ENCODE measurements at places on chromosomes 13 and 19.

- no peak for DNase-seq
These were observed 279.6 kb downstream of the PCDH20 start for GRCh38 chr13:61136093-61136492.

GRCh38 chr19:50718255-50719118 is 1.1 kb downstream of the SHANK1 start:
- DNase-seq, result no peak

DNA sequence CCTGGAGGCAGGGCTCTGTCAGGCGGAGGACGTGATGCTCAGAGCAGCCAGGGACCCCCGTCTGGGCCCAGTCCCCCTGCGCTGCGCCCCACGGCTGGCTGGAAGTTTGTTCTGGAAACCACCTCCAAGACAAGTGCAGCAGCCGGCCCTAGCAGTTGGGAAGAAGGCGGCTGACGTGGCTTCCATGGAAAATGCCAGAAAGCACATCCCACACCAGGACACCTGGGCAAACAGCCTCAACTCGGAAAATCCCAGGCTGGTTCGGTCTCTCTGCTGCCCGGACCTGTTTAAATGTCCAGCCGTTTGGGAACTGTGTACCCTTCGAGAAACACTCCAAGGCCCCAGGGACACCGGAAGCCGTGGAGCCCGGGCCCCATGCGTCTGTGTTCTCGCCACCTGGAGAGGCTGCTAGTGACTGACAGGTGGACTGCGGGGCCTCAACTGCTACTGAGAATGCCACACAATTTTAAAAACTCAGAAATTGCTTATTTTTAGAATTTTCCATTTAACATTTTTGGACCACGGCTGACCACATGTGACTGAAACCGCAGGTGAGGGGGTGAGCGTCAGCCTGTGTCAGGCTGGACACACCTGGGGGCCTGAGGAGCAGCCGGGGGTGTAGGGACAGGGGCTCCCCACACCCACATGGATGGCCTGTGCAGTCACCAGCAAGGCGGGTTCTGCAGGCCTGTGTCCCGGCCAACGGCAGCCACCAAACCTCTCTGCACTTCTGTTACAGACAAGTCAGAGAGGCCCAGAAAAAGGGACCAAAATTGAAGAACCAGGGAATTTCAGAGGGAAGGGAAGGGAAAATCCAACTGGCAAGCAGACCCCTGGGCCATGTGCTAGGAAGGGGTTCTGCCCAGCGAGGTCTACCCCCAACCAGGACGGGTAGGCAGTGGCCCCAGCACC is 31.7 kb downstream of the RASA3 start:
- no peak for DNase-seq

GRCh38 chr13:101127741-101128353 is 288.5 kb downstream of the NALCN start:
- no peak for DNase-seq

- no peak for DNase-seq
These were observed 154.3 kb downstream of the SIPA1L3 start for GRCh38 chr19:38061294-38061693.

DNA sequence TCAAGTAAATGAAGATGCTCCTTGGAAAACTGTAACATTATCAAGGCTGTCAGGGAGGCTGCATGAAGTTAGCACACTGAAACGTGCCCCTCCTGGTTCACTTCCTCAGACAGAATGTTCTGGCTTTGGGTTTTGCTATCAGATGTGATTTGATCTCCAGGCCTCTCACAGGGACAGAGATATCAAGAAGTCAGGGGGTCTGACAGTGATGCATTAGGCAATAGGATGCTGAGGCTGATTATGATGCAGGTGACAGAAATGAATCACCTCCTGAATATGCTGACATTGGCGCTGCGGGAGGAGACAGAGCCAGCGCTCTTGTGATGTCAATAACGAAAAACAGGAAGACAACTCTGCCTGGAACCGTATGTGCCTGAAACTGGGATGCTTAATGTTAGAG is 278.5 kb downstream of the DCT start:
- no peak for DNase-seq

- no peak for DNase-seq
These were observed 64.0 kb downstream of the ANKRD10 start for GRCh38 chr13:110850840-110851239.

DNA sequence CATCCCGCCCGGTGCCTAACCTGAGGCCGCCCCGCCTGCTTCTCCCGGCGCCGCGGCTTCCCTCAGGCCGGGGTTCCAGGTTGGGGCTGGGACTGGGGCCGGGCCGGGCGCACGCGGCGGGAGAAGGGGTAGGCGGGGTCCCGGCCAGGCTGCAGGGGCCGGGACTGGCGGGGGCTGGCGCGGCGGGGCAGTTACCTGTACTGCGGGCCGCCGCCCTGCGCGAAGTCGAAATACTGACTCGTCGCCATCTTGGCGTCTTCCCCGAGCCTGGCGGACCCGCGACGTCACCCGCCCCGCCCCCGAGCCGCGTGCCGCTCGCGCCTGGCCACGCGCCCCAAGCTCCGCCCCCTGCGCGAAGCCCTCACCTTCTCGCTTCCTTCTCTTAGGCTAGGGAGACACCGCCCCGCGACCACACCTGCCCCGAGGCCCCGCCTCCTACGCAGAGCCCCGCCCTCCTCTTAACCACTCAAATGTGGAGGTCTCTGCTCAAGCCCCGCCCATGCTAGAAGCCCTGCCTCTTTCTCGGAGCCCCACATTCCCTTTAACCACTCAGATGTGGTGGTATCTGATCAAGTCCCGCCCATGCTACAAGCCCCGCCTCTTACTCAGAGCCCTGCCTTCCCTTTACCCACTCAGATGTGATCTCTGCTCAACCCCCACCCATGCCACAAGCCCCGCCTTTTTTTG is at the start of gene ZFR2:
TSS of gene ZFR2 (minus strand) at position 269 of the 687 bp plus-strand sequence. CDS start at position 248, 21 bp downstream.
- no peak for DNase-seq

DNA sequence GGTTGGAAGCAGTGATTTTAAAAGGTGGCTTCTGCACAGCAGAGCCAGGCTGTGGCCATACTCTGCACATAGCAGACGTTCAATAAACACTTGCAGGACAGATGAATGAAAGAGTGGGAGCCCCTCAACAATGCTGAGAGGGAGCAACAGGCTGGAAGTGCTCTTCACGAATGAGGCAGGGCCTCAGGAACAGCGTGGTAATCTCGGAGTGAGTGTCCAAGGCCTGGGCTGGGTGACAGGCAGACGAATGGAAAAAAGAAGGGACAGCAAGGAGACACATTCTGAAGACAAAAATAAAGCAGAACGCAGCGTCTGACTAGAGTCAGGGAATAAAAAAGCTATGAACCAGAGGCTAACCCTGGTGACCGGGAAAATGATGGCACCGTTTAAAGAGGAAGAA is 11.1 kb downstream of the GJA3 start:
- DNase-seq, result no peak

DNA sequence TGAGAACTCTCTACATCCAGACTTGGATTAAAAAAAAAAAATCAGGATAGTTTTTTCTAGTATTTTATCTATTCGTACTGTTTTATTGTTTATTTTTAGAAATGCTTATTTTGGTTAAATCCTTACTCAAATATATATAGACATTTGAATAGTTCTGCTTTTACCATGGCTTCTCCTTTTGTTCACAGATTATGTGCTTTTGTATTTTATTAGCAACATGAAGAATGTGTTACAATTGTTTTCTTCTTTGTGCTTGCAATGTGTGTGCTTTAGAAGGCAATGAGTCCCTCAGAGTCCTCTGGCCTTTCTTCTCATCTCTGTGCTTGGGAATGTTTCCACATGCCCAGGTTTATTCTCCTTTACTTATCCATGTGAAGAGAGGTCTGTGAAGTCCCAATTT is 324.0 kb downstream of the KCNRG start:
- no peak for DNase-seq

DNA sequence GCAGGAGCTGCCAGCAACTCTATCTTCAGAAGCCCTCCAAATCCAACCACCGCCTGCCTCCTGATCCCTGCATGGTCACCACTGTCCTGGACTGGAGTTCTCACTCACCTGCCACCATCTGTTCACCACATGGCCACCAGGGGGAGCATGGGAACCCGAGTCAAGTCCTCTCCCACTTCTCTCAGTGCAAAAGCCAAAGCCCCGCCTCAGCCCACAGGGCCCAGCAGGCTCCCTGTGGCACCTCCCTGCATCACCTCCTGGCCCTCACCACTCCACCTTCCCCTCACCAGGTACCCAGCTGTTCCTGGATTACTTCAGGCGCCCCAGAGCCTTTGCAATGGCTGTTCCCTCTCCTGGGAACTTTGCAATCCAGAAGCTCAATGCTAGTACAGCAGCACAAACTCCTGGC is 5.3 kb downstream of the DHPS start:
- no peak for DNase-seq

DNA sequence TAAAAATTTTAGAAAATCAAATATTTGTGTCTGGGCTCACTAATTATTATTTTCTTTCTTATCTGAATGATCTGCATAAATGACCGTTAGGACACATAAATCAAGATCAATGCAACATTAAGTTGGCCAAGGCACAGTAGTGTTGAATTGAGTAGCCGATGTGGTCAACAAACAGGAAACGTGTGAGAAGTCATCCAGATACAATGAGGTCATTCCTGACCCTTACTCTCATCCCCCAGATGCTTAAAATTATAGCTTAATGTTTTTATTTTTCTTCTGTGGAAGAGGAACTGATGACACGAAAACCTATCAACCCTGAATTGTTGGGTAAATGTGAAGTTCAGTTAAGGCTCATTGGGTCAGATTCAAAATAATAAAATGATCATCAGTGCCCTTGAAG is 222.9 kb downstream of the RFC3 start:
- DNase-seq, result no peak

DNA sequence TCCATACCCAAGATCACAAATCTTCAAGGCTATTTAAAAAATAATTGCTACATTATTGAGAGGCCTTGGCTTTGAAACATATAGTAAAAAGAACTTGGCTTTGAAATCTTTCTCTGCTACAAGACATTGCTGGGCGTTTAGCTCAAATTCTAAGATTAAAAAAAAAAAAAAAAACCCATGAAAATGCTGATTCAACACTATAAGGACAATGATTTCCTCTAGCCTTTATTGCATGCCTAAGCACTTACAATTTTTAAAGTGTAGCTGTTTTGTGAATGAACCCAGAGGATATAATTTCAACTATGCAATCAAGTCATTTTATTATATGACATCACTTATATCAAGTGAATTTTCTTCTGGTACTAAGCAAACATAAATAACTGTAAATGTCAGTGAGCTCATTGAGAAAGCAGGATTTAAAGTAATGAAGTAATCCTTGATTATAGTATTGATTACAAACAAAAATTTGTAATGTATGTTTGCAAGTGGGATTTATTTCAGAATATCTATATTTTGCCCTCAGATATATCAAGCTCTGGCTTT is 340.0 kb upstream of the GPC6 start:
- DNase-seq, result no peak

GRCh38 chr13:76038920-76039716 is 403.0 kb downstream of the LMO7 start:
- DNase-seq, result no peak

DNA sequence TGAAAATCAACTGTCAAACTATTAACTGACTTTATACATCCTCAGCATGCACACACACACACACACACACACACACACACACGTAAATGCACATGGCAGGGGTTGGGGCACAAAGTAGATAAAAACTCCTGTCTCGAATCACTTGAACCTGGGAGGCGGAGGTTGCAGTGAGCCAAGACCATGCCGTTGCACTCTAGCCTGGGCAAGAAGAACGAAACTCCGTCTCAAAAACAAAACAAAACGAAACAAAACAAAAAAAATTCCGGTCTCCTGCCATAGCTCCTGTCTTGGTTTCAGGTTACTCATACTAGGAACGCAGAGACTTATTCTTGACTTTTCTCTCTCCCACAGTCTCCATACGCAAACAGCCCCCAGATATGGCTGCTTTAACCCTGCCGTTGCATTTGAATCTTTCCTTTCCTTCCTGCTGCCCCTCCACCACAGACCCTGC is 148.9 kb downstream of the SHISA2 start:
- DNase-seq, result no peak

DNA sequence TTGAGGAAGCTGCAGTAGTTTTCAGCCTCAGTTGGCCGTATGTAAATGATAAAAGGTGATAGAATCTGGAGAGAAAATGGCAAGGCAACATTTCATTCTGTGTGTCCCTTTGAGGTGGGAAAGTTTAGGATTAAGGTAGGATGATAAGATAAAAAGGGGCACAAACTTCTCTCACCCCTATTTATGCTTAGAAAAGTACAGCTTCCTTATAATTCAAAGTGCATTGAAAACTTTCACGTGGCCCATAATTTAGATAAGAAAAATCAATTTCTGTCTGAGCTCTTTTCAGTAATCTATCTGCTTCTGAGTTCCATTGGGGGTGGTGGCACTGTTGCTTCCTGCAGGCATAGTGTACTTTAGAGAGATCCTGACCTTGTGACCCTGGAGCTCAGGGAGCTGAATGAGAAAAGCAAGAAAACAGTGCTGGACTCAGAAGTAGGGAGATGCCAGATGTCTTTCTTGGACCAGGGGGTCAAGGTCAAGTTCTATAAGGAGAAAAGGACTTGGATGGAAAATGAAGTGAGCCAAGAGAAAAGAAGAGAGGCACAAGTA is 187.3 kb downstream of the NDFIP2 start:
- DNase-seq, result no peak

DNA sequence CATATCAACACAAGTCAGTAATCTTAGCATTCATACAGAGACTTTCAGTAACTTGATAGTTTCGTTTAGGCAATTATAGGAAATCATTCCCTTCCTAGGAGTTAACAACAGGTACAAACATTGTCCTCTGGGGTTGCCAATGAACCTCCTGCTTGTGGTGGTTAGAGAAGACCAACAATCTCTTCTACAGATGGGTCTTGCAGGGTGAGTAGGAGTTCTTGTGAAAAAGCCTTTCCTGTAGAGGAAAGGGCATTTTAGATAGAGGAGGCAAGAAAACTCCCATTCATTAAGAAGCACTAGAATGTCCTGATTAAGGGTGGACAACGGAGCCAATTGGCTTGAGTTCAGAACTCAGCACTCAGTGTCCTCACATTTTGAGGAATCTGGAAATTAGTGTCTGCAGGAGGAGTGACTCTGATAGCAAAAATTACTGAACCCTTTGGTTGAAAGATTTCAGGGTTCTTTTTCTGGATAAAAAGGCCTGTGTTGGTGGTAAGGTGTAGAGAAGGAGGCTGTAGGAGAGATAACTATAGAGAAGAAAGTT is 4.2 kb downstream of the WDFY2 start:
- DNase-seq, result no peak

DNA sequence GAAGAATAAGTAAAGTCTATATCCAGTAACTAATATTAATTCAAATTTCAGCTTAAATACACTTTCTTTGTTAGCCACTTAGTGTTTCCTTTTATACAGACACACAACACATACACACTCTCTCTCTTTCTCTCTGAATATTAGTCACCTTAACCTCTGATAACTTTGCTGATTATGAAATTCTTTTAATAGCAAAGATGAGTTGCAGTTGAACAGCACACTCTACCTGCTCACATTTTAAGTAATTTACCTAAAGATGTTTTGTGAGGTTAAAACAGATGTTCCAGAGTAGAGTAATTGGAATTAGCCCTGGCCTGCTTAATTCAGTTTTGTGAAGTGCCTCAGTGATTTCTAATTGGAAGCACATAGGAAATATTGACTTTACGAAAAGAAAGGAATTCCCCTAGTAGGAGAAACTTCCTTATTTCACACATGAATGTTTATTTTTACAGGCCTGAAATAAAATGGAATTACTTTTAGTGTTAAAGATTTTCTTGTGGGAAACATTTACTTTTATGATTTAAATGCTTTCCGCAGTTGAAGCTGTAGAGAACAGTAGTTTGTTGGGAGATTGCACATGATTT is 184.3 kb downstream of the MYO16 start:
- no peak for DNase-seq

Measured in brain pericyte (primary cell).